ENCODE measurements at places on chromosomes 3 and 15.

DNA sequence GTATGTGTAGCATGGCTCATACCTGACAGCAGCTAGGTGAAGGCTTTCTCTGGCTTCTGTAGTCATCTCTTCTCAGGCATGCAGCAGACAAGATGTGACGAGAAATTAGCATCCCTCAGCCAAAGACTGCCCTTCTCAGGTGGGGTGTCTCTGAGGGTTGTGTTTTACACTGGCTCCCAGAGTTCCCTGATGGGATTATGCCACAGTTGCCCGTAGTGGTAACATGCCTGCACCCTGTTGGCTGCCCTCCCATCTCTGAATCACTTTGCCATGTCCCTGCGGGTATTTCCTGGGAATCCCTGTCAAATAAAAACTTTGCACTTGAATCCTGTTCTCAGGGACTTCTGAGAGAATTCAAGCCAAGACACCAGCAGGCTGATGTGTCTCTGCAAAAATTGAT is 70.5 kb downstream of the LRTM1 start:
- no peak for DNase-seq

DNA sequence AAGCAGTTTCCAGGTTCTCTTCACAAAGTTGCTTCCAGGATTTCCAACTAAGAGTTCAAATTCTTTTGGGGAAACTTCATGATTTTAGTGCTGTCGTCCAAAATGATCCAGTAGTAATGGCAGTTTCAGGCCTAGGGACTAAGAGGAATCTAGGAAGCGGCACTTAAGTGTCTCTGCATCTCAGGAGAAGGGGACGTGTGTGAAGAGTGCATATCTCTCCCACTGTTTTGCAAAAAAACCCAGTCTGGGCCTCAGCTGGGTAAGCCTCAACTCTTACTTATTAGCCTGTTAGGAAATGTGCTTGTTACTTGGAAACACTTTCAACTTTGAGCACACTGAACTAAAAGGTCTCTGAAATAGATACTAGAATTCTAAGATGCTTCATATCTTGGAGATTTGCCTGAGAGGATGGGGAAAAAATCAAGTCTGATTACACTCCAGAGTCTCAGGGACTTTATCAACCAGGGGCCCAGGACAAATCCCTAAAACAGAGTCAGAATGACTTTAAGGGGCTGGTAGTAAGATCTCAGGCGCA is 81.8 kb downstream of the WDR76 start:
- DNase-seq = no peak

DNA sequence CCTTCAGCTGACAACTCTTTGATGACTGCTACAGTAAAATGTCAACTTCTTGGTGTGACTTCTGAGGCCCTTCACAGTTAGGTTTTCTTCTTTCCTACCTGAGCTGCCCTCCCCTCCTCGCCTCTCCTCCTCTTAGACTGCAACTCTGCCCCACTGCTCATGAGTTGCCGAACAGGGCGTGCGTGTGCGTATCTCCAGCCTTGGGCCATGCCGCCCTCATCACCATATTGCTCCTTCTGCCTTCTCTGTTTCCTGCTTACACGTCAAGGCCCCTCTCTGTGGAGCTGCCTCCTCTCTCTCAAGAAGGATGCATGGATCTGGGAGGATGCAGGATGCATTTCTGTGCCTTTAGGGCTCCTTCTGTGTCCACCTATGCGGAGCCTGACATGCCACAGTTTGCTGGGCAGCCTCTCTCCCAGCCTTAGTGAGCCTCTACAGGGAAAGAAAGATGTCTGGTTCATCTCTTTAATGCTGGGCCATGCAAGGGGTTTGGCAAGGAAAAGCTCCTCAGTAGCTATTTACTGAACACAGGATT is 205.9 kb downstream of the RPLP1 start:
- no peak for DNase-seq

GRCh38 chr3:66010739-66011655 is 27.7 kb downstream of the MAGI1 start:
- no peak for DNase-seq

GRCh38 chr3:147846854-147847478 is 437.8 kb downstream of the ZIC1 start:
- DNase-seq = no peak

- no peak for DNase-seq
Measured at GRCh38 chr3:142861926-142862325, 27.0 kb downstream of the PCOLCE2 start.

- DNase-seq = no peak
Measured at GRCh38 chr3:149706905-149707304, 45.4 kb downstream of the COMMD2 start.

- DNase-seq = no peak
Measured at GRCh38 chr3:10629671-10630040, 124.3 kb upstream of the ATP2B2 start.

GRCh38 chr3:152355744-152356665 is 87.3 kb downstream of the MBNL1 start:
- DNase-seq = no peak

GRCh38 chr3:122484985-122485384 is 29.8 kb downstream of the KPNA1 start:
- no peak for DNase-seq

- DNase-seq = no peak
Measured at GRCh38 chr3:38083871-38084333, 44.9 kb downstream of the DLEC1 start.

DNA sequence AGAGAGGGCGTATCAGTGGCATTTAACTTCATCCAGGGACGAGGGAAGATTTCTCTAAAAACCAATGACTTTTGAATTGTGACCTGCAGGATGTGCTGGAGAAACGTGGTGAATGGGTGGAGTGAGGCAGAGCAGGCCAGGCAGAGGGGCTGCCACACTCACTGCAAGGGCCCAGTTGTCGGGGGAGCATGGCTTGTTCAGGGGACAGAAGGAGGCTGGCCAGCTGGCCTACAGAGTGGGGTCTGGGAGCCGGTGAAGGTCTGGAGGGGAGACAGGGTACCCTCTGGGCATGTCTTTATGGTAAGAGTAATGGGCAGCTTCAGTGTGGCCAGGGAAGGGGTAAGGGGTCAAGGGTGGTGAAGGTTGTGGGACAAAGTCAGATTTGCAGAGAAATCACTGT is 225.2 kb upstream of the RGMA start:
- no peak for DNase-seq

DNA sequence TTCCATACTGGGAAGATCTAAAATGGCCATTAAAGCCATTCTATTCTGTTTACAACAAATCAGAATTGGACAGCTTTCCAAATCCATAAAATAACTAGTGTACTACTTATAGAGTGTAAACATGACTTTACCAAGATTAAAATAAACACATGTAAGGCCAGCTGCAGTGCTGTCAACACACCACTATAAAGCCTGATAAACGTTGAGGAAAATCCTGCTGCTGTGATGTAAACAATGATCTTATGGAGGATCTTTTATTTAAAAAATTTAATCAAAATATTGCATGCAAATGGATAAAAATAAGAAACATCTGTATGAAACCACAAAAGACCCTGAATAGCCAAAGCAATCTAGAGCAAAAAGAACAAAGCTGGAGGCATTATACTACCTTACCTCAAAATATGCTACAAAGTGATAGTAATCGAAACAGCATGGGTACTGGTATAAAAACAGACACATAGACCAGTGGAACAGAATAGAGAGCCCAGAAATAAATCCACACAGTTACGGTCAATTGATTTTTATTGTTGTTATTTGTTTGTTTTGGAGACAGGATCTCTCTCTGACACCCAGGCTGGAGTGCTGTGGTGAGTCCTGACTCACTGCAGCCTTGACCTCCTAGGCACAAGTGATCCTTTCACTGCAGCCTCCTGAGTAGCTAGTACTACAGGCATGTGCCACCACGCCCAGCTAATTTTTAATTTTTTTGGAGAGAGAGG is 428.8 kb upstream of the C2CD4B start:
- no peak for DNase-seq

DNA sequence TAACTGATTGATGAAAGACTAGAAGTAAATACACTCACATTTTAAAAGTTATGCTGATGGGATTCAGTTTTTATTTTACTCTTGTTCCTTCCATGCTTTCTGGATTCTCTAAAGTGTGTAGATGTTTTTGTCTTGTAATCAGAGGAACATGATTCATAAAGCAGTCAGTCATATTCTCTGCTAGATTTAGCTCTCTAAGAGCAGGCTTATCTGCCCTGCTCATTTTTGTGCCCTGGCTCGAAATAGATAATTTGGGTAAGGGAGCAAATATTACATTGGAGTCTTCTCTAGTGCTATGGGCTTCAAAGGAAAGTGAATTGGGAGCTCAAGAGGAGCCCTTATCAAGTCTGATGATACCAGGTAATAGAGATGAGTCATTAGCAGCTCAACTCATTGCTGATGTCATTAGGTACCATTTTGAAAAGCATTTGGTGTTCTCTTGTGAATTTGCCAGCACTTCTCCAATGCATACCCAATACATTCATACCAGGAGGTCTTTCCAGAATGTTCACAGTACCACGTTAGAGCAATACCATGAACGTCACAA is 27.7 kb downstream of the SACM1L start:
- no peak for DNase-seq

DNA sequence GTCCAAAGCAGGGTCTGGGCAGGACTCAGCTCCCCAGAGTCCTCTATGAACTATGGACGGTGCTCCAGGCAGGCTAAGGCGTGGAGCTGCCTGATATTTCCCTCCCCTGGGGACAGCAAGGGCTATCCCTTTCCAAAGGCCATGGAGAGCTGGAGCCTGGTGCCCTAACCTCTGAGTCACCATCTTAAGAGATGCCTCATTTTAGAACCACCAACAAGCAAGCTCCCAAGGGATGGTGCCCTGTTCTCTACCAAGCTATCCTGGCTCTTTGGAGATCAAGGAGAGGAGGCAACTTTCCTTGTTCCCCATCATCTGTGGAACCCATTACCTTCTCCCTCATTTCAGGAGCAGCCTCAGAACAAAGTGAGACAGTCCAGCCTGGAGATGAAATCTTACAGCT is 15.7 kb downstream of the STARD5 start:
- no peak for DNase-seq

DNA sequence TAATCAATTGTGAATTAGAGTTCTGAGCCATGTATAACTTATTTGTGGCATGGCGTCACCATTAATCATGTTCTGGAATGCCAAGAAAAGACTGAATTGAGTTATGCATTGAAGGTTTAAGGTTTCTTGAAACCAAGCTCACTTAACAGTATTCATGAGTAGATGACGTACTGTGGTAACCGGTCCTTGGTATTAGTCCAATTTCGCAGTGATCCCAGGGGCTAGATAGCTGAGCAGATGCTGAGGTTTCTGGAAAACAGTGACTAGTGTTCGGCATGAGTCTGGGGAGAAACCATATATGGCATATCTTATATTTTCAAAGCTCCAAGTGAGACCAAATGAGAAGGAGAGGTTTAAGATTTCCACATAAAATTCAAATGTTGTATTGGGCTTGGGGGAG is 218.3 kb upstream of the LYSMD4 start:
- no peak for DNase-seq

DNA sequence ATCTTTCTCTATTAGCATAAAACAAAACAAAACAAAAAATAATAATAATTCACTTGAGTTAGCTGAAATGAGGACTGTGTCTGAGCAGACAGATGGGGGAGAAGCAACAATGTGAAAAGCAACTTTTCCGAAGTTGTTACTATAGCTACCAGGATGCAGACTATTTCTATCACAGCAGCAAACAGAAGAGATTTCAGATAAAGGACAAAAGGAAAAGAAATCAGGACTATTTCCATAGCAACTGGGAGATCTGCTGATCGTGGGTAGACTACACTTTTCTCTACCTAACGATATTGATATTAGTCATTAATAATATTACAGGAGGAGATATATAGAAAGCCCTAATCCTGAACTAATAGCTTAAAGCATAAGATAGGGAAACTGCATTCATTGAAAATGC is 321.7 kb downstream of the GABRG3 start:
- DNase-seq = no peak

GRCh38 chr3:144516589-144516988 is 545.0 kb downstream of the DIPK2A start:
- DNase-seq = no peak

DNA sequence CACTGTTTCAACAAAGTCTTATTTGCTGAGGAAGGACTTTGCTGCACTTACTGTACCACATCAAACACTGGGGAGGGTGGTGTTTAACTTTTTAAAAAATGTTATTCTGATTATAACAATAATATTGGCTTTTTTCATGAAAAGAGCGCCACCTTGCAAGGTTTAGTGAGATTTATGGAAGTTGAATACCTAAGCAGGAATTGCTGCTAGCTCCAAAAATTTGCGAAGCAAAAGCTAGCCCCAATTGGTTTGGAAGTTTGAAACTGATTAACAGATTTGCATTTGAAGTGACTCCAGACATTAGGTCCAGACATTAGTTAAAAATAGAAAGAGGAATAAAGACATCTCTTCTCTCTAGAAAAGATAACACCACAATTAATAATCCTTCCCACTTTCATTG is 6.7 kb downstream of the ZIC1 start:
- no peak for DNase-seq

- no peak for DNase-seq
Measured at GRCh38 chr3:148828136-148828690, 602 bp downstream of the CPB1 start.

GRCh38 chr3:125231895-125232294 is 19.3 kb upstream of the SLC12A8 start:
- no peak for DNase-seq

DNA sequence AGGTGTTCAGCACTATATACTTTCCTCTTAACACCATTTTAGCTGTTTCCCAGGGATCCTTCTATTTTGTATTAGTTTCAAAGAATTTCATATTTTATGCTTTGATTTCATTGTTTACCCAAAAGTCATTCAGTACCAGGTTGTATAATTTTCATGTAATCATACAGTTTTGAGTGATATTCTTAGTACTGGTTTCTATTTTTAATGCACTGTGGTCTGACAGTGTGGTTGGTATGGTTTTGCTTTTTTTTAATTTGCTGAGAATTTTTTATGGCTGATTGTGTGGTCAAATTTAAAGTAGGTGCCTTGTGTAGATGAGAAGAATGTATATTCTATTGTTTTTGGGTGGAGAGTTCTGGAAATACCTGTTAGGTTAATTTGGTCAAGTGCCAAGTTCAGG is 323.4 kb upstream of the EPHA6 start:
- no peak for DNase-seq

DNA sequence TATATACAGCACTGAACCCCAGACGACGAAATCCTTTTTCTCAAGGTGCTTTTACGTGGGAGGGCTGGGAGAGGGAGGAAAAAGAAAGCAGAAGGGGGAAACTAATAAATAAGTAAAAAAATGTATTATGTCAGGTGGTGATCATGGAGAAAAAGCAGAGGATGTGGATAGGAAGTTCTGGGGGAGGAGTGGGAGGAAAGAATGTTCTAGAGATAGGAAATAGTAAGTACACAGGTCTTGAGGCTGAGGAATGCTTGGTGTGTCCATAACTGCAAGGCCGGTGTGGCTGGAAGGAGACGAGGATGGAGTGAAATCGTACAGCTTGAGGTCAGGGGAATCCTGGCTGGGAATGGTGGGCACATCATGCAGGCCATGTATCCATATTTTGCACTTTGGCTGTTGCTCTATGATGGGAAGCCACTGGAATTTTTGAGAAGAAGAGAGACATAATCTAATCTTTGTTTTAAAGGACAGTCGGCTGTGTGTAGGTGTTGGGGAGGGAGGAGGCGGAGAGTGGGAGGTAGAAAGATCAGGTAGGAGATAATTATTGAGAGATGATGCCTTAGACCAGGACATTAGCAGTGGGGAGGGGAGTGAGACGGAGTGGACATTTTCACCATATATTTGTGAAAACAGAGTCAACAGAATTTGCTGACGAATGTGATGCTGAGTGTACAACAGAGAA is 1.8 kb upstream of the UBE2E2 start:
- no peak for DNase-seq

- DNase-seq = no peak
Measured at GRCh38 chr3:99659951-99660350, 21.6 kb downstream of the COL8A1 start.

Data from progenitor cell of endocrine pancreas (in vitro differentiated cells).